ENCODE measurements at places on chromosomes 4 and X. TPM values are rescaled to one million over a fixed set of nuclear protein-coding genes. Genes with fewer than 3 reads are reported as not detected.

DNA sequence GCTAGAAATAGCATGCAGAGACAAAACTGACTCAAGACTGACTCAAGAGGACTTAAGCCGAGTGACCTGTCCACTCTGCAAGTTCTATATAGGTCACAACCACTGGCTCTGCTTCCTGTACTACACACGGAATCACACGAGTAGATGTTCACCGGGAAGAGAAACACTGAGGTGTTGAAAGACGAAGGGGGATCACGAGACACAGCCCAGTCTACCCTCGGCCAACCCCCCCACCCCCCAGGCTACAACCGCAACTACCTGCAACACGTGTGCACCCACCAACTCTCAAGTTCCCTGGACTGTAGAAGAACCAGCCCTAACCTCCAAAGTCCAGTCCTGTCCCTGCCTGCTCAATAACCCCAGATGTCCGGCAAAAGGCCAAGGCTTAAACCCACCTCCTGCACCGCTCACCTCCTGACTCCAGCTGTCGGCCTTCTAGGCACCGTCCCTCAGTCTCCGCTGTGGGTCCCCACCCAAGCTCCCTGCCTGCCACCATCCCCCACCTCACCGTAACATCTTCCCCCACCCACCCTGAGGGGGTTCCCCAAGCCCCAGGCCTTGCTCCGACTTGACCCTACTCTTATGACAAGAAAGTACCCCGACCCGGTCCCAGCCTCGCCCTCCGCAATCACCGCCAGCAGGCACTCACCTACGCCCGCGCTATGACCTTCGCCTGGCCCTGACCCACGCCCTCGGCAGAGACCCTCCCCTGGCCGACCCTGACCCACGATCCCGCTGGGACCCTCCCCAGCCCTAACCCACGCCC is 739 bp downstream of the GAK start:
- H3K27ac ChIP-seq, result peak overlapping the region; percentile 84
- H3K4me1 ChIP-seq, result peaks cover 23% of the 10 kb centered on the region
- H3K27me3 ChIP-seq, result no peaks in the 10 kb centered on the region
- DNase-seq, result peak; percentile 90
- H3K4me3 ChIP-seq, result peak overlapping the region; percentile 96

DNA sequence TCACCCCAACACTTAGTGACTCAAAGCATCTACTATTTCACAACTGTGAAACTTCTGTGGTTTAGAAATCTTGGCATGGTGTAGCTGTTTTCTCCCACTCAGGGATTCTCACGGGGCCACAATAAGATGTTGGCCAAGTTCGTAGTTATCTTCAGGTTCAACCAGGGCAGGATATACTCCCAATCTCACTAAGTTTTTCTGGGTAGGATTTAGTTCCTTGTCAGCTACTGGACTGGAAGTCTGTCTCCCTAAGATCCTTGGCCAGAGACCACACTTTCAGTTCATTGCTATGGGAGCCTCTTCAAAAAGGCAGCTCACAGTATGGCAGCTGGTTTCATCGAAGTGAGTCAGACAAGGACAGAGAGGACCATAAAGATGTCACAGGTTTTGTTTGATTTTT is 111.7 kb upstream of the PDHA2 start:
- no peaks in the 10 kb centered on the region for H3K4me1 ChIP-seq
- H3K36me3 ChIP-seq, result no peaks in the 10 kb centered on the region
- no peak for DNase-seq

DNA sequence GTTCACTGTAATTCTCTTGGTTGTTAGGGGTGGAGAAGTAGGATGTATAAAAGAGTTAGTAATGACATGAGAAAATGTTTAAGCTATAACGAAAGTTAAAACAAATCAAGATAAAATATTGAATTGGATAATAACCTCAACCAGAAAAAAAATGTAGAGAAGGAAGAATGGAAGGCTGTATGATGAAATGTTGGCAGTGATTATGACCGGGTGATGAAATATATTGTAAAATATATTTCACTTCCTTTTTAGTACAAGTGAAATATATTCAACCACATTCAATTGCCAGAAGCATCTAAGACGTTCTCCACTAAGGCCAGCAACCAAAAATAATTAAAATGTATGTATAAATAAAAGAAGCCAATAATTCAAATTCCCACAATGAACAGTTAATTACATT is 309.3 kb upstream of the FGF13 start:
- H3K36me3 ChIP-seq, result no peaks in the 10 kb centered on the region
- H3K4me1 ChIP-seq, result no peaks in the 10 kb centered on the region
- no peak for DNase-seq
- no peak overlapping the region for H3K27ac ChIP-seq
- no peaks in the 10 kb centered on the region for H3K27me3 ChIP-seq
- H3K4me3 ChIP-seq, result no peak overlapping the region

GRCh38 chrX:22950269-22951266 is 49.2 kb upstream of the DDX53 start:
- H3K27me3 ChIP-seq, result no peaks in the 10 kb centered on the region
- DNase-seq, result peak; percentile 90
- H3K4me3 ChIP-seq, result no peak overlapping the region
- peak overlapping the region; percentile 32 for H3K27ac ChIP-seq
- H3K36me3 ChIP-seq, result no peaks in the 10 kb centered on the region
- peaks cover 12% of the 10 kb centered on the region for H3K4me1 ChIP-seq

GRCh38 chr4:8218371-8219031 is 19.4 kb downstream of the SH3TC1 start:
- H3K4me1 ChIP-seq, result peaks cover 17% of the 10 kb centered on the region
- no peaks in the 10 kb centered on the region for H3K36me3 ChIP-seq
- H3K4me3 ChIP-seq, result no peak overlapping the region
- no peak overlapping the region for H3K27ac ChIP-seq
- DNase-seq, result no peak

GRCh38 chrX:24782011-24782410 is 88.3 kb downstream of the POLA1 start:
- no peaks in the 10 kb centered on the region for H3K36me3 ChIP-seq
- no peak overlapping the region for H3K27ac ChIP-seq
- H3K4me1 ChIP-seq, result no peaks in the 10 kb centered on the region

DNA sequence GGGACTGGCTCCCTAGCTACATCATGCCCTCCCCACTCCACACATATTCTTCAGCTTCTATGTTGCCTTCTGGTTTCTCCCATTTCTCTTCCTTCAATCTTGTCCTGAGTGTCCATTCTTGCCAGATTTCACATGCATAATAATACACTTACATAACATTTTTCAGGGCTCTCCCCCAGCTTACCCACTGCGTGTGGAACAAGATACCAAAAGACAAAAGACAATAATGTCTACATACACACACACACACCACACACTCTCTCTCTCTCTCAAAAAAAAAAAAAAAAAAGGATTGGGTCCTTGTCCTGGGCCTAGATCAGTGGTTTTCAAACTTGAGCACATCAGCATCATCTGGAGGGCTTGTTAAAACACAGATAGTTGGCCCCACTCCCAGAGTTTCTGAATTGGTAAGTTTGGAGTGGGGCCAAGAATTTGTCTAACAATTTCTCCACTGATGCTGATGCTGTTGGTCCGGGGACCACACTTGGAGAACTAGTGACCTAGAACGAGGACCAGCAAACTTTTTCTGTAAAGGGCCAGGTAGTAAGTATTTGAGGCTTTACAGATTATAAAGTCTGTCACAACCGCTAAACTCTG is 6.5 kb upstream of the SMARCA1 start:
- DNase-seq, result peak; percentile 14
- no peaks in the 10 kb centered on the region for H3K4me1 ChIP-seq
- no peaks in the 10 kb centered on the region for H3K27me3 ChIP-seq
- no peaks in the 10 kb centered on the region for H3K36me3 ChIP-seq

GRCh38 chr4:82885410-82885809 is 5.5 kb downstream of the SEC31A start:
- H3K4me3 ChIP-seq, result peak overlapping the region; percentile 62
- peak overlapping the region; percentile 14 for H3K27ac ChIP-seq
- H3K27me3 ChIP-seq, result no peaks in the 10 kb centered on the region
- DNase-seq, result peak; percentile 41
- peaks cover 29% of the 10 kb centered on the region for H3K4me1 ChIP-seq

GRCh38 chrX:152960115-152960514 is 33.8 kb downstream of the PNMA5 start:
- no peaks in the 10 kb centered on the region for H3K36me3 ChIP-seq
- H3K4me1 ChIP-seq, result peaks cover 3% of the 10 kb centered on the region
- no peak overlapping the region for H3K4me3 ChIP-seq

DNA sequence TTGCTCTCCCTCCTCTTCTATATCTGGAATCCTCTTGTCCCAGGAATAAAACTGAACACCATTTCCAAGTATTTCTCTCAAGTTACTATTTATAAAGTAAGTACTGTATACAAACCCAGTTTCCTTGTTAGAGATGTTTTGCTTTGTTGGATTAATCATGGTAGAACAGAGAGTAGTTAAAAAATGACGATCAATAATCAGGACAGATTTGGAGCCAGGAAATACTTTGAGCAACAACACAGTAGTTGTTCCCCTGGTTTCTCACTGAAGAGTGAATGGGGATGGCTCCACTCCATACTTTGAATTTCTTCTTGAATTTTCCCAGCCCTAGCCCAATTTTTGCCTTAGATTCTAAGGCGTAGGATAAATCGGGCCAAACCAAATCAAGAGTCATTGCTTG is 21.4 kb downstream of the MGST2 start:
- H3K4me1 ChIP-seq, result peaks cover 10% of the 10 kb centered on the region
- DNase-seq, result no peak
- H3K27ac ChIP-seq, result no peak overlapping the region
- H3K36me3 ChIP-seq, result no peaks in the 10 kb centered on the region

DNA sequence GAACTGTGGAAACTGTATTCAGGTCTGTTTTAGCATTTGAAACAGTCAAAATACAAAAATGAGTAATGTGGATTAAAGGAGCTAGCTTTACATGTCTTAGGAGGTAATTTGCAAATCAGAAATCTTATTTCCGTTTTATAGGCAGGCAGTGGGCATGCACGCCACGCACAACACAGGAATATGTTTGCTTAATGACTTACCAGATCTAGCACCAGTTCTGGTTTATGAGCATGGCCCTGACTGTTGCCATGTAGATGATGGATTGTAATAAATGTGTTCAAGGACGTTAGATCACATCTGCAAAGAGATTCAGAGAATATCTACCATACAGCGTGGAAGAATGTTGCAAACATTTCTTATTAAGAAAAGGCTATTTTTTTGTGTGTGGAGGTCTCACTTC is 344.5 kb upstream of the NR3C2 start:
- no peaks in the 10 kb centered on the region for H3K27me3 ChIP-seq
- DNase-seq, result no peak
- H3K27ac ChIP-seq, result no peak overlapping the region
- H3K4me1 ChIP-seq, result no peaks in the 10 kb centered on the region
- no peaks in the 10 kb centered on the region for H3K36me3 ChIP-seq
- no peak overlapping the region for H3K4me3 ChIP-seq

DNA sequence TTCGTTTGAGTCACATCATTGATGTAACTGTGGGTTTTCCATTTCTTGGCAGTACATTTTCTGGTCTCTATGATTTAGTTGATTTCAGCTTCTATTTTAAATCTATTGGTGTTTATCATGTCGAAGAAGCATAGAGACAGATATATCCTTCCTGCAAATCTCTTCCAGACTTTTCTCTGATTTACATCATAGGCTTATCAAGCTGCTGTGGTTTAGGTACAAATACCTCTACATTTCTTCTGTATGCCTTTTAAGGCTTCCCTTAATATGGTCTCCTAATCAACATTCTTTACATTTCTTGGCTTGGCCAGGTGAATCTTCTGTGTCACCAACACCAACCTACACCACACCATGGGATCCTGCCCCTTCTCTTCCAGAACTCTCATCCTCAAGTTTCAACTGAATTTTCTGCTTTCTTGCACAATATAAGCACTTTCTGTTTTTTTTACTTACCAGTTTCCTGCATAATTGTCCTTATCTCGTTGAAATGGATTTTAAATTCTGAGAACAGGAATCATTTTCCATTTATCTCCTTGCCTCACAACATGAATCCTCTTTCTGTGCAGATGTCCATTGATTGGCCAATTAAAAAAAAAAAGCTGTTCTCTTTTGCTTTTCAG is 626.9 kb downstream of the ANKRD50 start:
- no peak overlapping the region for H3K27ac ChIP-seq
- no peaks in the 10 kb centered on the region for H3K36me3 ChIP-seq
- no peak overlapping the region for H3K4me3 ChIP-seq
- H3K4me1 ChIP-seq, result no peaks in the 10 kb centered on the region
- DNase-seq, result no peak

DNA sequence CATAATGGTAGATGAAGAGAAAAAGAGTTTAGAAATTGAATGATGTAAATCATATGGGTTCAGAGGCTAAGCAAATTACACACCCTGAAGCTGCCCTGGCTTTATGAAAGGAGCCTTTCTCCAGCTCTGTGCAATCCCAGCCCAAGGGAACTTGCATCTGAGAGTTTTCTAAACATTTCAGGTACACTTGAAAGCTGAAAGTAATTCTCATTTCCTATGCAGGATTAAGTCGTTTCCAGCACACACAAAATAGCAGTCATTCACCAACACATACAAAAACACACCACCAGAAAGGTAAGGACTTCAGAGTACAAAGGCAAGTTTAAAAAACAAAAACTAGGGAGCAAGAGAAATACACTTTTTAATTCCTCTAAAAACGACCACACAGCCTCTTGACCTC is 1.7 kb downstream of the PDGFC start:
- H3K27me3 ChIP-seq, result no peaks in the 10 kb centered on the region
- peaks cover 35% of the 10 kb centered on the region for H3K4me1 ChIP-seq
- no peak for DNase-seq
- no peak overlapping the region for H3K27ac ChIP-seq

DNA sequence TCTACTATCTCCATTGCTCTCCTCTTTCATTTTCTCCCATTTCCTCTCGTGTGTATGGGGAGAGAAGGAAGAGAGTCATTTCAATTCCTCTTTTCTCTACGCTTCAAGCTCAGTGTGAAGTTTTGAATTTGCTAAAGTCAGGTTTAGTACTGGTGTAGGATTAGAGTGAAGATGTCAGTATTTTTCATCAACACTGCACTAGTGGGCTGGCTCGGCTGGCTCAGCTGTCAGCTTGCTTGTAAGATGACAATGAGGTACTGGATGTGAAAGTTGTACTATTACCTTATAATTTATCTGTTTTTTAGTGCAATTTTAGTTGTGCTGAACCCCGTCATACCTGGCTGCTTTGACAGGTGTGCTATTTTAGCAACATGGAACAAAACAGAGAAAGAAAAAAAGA is 2.1 kb upstream of the SH2D1A start:
- no peaks in the 10 kb centered on the region for H3K36me3 ChIP-seq
- H3K4me3 ChIP-seq, result no peak overlapping the region
- no peaks in the 10 kb centered on the region for H3K27me3 ChIP-seq
- H3K4me1 ChIP-seq, result no peaks in the 10 kb centered on the region

- H3K36me3 ChIP-seq, result no peaks in the 10 kb centered on the region
- no peak overlapping the region for H3K4me3 ChIP-seq
- peak overlapping the region; percentile 56 for H3K27ac ChIP-seq
Measured at GRCh38 chrX:45598861-45599260, 398.2 kb upstream of the DIPK2B start.

Gene MAMLD1
- 4.1 TPM for total RNA-seq

Gene CENPVL3
- total RNA-seq, result not detected

Gene KIAA1210
- total RNA-seq, result not detected

Gene SRP72
- 64.7 TPM for total RNA-seq

Gene MAGEA2
- not detected for total RNA-seq
